ENCODE measurements at places on chromosomes 2 and 18.

DNA sequence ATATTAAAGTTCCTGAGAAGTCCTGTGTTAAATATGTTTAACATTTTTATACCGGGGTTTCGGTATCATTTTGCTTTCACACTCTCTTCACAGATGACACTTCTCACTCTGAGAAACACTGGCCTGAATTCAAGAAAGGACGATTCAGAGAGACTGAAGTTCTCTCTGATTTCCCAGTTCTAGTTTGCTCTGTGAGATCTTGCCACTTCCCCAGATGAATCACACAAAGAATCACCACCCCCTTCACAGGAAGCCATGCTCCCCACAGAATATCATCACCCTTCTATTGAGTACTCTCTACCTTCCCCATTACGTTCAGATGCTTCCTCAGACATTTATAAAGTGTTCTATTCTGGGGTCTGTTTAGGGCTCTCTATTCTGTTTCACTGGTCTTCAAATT lies 16.1 kb upstream of the CD207 start:
- no peak for DNase-seq

DNA sequence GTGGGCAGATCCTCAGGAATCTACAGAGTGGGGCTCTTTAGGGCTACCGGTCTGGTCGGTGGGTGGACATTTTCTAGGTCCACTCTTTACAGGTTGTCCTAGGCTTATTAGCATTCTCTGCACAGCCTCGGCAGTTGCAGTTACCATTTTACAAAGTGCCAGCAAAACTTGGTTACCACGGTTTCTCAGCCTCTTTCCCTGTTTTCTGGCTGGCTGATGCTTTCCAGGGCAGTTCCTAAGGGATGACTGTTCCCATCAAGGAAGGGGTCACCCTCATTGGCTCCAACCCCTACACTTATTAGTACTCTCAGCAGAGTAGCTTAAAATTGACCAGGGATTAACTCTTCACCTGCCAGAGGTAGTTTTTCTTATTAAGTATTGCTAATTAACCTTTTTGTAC lies 2.0 kb upstream of the AQP4 start:
- no peak for DNase-seq

- no peak for DNase-seq
These were observed 123.5 kb downstream of the CABLES1 start for GRCh38 chr18:23258566-23259469.

DNA sequence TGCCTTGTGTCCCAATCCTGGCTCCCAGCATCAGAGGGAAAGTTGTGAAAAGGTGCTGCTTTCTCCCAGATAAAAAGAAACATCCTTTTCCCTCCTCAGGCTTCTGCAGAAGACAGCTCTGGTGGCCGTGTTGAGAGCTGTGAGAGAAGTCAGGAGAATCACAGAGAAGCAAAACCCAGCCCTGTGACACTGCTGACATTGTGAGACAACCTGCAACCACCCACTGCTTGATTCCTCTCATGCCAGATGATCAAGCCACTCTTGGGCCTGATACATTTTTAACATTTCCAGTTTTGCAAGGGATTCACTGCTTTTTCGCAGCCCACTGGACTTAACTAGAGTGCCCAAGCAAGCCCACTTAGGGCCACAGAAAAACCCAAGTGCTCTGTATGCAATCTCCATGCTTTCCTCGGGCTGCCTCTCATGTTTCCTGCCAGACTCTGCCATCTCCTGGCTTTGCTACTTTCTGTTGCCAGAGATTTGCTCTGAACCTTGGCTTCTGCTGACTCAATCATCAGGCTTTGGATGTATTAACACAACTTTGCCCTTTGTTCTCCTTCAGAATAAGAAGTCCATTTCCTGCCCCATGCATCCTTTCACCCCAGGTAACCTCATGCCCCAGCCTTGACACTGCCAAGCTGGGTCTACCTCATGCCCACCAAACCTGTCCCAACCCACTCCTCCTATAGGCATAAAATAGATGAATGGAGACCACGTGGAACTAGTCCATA lies 24.9 kb upstream of the TTR start:
- no peak for DNase-seq

- DNase-seq = no peak
These were observed 42.8 kb upstream of the TPO start for GRCh38 chr2:1370461-1370860.

- DNase-seq = no peak
These were observed 10.6 kb downstream of the SCN3A start for GRCh38 chr2:165193178-165193777.

DNA sequence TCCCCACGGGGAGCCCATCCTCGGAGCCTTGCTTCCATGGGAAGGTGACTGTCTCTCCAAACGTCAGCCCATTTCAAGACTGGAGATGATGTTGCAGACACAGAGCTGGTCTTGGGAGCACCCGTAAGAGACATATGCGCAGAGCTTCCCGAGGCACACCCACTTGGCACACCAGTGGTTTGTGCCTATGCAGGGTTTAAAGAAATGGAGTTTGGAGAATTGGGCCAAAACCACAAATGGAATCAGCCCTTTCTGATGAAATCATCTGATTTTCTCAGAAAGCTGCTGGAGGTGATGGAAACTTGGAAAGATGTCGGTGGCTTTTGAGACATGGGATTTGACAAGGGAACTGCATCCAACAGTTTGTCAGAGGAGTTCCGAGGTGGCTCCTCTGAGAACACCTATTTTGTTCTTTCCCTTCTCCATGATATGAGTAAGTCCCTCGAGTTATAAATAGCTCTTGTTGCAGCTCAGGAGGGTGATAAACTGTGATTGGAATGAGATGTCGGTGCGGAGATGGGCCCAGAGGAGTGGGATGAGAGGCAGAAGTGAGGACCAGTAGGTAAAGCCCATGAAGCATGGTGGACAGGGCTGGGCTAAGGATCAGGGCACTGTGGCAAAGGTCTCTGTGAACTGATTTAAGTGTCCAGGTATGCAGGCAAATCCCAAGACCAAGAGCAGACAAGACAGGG lies 225.7 kb downstream of the ACKR3 start:
- DNase-seq = no peak

GRCh38 chr2:234164493-234165413 lies 114.3 kb downstream of the SPP2 start:
- DNase-seq = no peak

GRCh38 chr18:6249788-6250187 lies 164.9 kb downstream of the L3MBTL4 start:
- DNase-seq = no peak

GRCh38 chr2:167104691-167105090 lies 216.4 kb downstream of the XIRP2 start:
- no peak for DNase-seq

- DNase-seq = no peak
These were observed 2.5 kb upstream of the SPP2 start for GRCh38 chr2:234048049-234048448.

- DNase-seq = no peak
These were observed 9.2 kb downstream of the FKBP1B start for GRCh38 chr2:24058564-24059271.

GRCh38 chr2:71721669-71722068 lies 268.3 kb downstream of the DYSF start:
- no peak for DNase-seq

DNA sequence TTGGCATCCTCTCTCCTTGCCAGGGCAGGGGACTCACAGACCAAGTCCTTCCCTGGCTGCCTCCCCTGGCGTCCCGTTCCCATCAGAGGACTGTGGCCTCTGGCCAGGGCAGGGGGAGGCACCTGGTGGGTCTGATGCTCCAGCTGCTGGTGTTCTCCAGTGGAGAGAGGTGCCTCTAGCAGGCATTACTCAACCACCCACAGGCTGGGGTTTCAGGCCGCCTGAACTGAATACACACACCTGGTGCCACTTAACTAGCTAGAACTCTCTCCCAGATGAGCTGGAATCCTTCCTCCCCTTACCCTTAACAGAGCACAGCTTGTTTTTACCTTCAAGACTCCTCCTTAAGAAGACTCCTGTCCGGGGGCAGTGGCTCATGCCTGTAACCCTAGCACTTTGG lies 37.7 kb upstream of the CNGA3 start:
- DNase-seq = no peak

- DNase-seq = no peak
These were observed 70.5 kb downstream of the PRPF40A start for GRCh38 chr2:152646775-152647174.
